Hematopoietic multipotent progenitor cell (in vitro differentiated cells): ENCODE measurements at places on chromosomes 7 and 10. TPM values are rescaled to one million over a fixed set of nuclear protein-coding genes. Genes with fewer than 3 reads are reported as not detected.

The GARIN1A gene
- 0.27 TPM for total RNA-seq

The CDC14C gene
- total RNA-seq, result not detected

The UCN3 gene
- not detected for total RNA-seq

The SPAM1 gene
- not detected for total RNA-seq

The KEL gene
- 2.4 TPM for total RNA-seq

The SEMA3A gene
- total RNA-seq, result under 0.01 TPM
